ENCODE measurements at places on chromosomes 11 and 22. TPM values are rescaled to one million over a fixed set of nuclear protein-coding genes. Genes with fewer than 3 reads are reported as not detected.

Gene RHOG
- 5.8 TPM for total RNA-seq

Gene C1QTNF4
- total RNA-seq = 24.9 TPM

Gene C11orf91
- not detected for total RNA-seq

Gene INPP5J
- 3.5 TPM for total RNA-seq

Gene OTOG
- under 0.01 TPM for total RNA-seq

GRCh38 chr22:26281941-26282340, 112.7 kb downstream of the SEZ6L start:
- no peak for DNase-seq

DNA sequence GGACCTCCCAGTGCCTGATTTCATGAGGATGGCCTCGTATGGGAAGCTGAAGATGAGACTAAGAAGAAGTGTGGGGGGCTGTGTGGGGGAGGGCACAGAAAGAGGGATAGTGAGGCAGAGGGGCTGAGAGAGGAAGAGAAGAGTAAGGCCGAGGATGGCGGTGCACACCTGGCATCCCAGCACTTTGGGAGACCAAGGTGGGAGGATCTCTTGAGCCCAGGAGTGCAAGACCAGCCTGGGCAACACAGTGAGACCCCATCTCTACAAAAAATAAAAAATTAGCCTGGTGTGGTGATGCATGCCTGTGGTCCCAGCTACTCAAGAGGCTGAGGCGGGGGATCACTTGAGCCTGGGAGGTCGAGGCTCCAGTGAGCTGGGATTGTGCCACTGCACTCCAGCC, 13.5 kb upstream of the EHD1 start:
- no peak for DNase-seq

DNA sequence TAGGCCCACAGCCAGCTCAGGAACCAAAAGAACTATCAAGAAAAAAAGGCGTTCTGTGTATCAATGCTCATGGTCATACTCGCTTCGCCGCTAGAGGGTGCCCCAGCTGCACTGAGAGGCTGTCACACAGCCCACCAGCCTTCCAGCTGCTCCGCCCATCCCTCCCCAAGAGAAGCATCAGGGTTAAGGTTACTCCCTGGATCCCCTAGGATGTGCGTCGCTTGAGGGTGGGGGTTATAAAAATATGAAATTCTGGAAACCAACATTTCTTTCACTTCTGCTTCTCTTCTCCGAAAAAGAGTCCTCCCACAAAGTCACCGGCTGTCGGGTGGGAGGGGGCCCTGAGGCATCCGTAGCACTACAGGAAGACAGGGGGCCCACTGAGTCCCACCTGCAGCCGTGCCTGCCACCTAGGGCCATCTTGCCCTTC, 1.7 kb downstream of the CBX6 start:
- peak; percentile 84 for DNase-seq

All from spinal cord (tissue), 10 donors.